Femur (tissue), 1 donor: ENCODE measurements at places on chromosomes 5 and 9.

GRCh38 chr9:80127920-80128319 is 556.2 kb downstream of the TLE4 start:
- no peak for DNase-seq

GRCh38 chr9:126205845-126206498 is 120.7 kb upstream of the MVB12B start:
- no peak for DNase-seq

DNA sequence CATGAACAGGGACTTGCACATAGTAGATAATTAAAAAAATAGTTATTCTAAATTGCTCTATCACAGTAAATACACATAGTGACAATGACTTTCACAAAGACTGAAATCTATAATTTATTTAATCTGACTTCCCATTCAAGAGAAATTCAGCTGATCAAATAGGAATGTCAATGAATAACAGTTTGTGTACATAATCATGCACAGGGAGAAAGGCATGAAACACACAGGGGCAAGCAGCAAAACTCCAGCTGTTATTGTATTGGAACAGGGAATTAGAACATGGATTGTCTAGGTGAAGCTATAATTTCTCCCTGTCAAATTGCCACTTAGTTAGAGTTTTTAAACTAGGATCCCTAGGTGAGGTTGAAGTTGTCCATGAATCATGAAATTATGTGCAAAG is 99.9 kb downstream of the HCN1 start:
- DNase-seq, result no peak

- no peak for DNase-seq
Measured at GRCh38 chr5:131635684-131636572, 899 bp upstream of the RAPGEF6 start.

DNA sequence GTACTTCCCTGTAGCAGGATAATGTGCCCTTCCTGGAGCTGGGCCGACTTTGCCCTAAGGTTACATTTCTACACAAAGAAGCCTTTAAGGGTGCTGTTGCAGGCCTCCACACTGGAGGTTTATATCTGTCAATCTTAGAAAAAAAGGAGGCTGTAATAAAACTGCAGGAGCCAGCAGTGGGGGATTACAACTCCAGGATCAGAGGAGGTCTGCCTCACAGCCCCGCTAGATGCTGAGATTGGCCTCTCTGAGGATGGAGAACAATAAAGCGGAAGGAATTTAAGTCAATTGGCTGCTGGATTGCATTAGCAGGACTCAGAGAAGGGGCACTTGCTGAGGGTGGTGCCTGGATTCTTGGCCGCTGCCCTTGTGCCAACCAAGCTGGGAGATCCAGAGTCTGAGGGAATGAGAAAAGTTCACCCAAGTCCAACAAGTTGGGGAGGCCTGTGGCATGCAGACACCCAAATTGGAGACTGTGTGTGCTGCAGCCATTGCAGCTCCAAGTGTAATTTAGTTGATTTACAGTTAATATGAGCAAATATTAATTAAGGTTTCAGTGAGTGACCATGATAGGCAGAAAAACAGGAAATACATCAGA is 99.0 kb upstream of the SSBP2 start:
- DNase-seq, result no peak

GRCh38 chr5:179878222-179879002 is 19.8 kb upstream of the MRNIP start:
- DNase-seq, result peak; percentile 13

GRCh38 chr5:135831439-135831838 is 3.0 kb upstream of the SLC25A48 start:
- DNase-seq, result no peak

GRCh38 chr9:136903041-136903554 is 16.8 kb downstream of the TRAF2 start:
- no peak for DNase-seq

- no peak for DNase-seq
Measured at GRCh38 chr5:4453655-4454054, 686.5 kb upstream of the ADAMTS16 start.

DNA sequence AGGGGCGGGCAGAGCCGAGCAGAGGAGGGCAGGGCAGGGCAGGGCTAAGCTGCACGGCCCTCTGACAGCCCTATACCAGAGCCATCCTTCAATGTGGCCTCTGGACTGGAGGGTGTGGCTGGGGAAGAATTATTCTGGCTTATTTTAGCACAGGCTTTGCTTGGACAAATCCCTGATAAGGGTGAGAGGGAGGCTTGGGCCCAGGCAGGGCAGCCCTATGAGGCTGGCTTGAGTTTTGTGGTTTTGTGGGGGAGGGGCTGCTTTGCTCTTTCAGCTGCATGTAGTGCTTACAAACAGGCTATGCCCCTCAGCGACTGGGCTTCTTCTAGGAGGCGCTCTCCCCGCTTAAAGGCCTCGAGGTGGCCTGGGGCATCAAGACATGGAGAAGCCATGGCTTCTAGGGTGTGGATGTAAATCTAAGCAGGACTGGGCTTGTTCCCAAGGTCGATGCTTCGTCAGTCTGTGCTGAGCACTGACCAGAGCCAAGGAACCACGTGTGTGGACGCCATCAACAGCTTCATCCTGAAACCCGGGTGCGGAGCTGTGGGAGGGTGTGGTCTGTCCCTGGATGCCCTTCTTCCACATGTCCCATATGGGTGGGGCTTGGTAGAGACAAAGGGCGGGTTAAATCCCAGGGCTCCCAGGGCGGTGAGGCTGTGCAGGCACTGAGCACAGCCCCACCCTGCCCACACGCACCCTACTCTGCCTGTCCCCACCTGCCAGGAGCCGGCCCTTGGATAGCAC is 45.7 kb upstream of the IPPK start:
- DNase-seq, result peak; percentile 16

GRCh38 chr5:64180661-64181343 is 15.2 kb downstream of the RNF180 start:
- no peak for DNase-seq

- no peak for DNase-seq
Measured at GRCh38 chr5:1013238-1013947, 4.8 kb downstream of the NKD2 start.
